SK-N-SH (cell line): ENCODE measurements at places on chromosomes 1 and 21. TPM values are rescaled to one million over a fixed set of nuclear protein-coding genes. Genes with fewer than 3 reads are reported as not detected.

- peak; percentile 75 for DNase-seq
These were observed 65.8 kb downstream of the TRIM11 start for GRCh38 chr1:228340686-228341449.

- peak; percentile 43 for DNase-seq
These were observed 164.6 kb upstream of the GJB5 start for GRCh38 chr1:34590211-34590623.

DNA sequence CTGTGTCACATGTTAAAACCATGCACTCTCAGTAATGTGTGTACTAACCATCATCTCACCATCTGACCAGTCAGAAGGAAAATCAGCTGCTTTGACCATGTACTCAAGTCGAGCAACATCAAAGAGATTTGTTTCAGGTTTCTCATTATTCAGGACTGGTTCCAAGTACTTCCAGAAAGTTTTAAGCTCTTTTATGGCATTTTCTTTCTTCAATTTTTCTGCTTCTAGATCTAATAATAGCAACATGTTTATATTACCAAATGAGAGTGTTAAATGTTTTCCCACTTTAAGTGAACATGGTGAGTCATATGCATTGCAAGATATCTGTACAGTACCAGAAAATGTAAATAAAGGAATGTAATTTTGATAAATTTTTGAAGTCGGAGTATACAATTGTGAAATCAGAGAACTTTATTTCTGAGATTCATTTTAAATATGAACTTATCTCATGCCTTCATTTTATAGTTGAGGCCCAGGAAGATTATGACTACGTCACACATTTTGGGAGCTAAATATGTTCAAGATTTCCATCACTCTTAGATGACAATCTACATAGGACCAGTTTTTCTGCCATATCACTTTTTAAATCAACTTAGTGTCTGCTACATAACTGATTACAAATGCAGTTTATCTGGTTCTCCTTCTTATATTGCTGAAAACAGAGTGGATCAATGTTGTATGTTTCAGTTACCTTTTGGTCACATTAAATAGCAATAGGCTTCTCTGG is 87.2 kb downstream of the SPAG17 start:
- no peak for DNase-seq

DNA sequence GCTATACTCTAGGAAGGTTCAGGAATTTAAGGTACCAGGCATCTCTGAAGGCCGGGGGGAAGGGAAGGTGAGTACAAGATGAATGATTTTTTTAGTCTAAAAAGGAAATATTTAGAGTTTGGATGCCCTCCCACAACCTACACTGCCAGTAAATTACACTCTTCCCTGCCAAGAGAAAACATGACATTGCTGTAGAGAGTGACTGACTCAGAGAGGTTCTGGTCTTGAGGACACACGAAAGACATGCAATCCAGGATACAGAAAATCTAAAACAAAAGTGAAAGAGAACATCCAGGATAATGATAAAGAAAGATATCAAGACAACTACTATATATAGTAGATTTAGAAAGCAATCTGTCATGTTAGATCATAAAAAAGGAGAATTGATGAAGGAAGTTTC is 200.5 kb downstream of the TYW3 start:
- DNase-seq, result no peak

- no peak for DNase-seq
These were observed 304 bp upstream of the GNG12 start for GRCh38 chr1:67833602-67833940.

Gene RIIAD1
- polyA plus RNA-seq, result not detected in 2 replicates

Gene SPATA21
- 0.10 TPM in 1 of 2 replicates, not detected in the other for polyA plus RNA-seq

Gene CD160
- polyA plus RNA-seq, result not detected in 2 replicates

Gene FCRL4
- polyA plus RNA-seq, result not detected in 2 replicates

DNA sequence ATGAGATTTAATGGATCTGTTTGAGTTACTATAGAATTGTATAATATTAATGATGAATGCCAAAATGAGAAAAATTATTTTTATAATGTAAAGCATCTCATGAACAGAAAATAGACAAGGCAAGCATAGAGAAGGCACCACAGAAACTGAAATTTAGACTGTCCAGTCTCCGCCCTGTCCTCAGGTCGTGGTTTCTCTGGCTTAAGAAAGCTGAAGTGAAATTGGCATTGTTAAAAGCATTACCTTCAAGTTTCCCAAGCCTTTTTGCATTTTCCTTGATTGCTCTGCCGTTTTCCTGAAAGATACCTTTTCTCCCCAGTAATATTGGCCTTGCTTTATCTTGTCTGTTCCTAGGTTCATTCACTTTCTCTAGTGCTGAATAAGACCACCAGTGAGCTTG is 58.0 kb downstream of the VPS13D start:
- DNase-seq, result no peak

DNA sequence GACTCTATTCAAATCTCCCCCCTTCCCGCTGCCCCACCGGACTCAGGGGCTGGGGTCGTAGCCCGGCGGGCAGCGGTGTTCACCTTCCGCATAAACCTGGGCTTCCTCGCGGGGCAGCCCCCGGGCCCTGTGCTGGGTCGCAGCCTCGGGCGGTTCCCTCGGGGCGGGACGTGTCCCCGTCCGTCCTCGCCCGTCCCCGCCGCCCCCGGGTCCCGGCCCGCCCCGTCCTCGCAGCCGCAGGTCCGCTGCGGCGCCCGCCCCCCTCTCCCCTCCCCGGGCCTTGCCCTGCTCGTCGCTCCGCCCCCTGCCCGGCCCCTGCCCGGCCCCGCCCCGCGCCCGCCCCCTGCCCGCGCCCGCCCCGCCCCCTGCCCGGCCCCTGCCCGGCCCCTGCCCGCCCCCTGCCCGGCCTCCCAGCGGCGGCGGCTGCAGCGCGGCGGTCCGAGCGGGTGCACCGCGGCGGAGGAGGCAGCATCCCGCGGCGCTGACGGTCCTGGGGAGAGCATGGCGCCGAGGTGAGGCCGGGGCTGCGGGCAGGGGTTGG is at the start of gene COL18A1:
TSS of gene COL18A1 (plus strand) at position 436 of the 541 bp plus-strand sequence. CDS start at position 502, 66 bp downstream.
- DNase-seq, result peak; percentile 98

- DNase-seq, result no peak
These were observed 121.0 kb upstream of the UBE2U start for GRCh38 chr1:64082459-64082858.
